ENCODE measurements at places on chromosomes 6 and 20.

DNA sequence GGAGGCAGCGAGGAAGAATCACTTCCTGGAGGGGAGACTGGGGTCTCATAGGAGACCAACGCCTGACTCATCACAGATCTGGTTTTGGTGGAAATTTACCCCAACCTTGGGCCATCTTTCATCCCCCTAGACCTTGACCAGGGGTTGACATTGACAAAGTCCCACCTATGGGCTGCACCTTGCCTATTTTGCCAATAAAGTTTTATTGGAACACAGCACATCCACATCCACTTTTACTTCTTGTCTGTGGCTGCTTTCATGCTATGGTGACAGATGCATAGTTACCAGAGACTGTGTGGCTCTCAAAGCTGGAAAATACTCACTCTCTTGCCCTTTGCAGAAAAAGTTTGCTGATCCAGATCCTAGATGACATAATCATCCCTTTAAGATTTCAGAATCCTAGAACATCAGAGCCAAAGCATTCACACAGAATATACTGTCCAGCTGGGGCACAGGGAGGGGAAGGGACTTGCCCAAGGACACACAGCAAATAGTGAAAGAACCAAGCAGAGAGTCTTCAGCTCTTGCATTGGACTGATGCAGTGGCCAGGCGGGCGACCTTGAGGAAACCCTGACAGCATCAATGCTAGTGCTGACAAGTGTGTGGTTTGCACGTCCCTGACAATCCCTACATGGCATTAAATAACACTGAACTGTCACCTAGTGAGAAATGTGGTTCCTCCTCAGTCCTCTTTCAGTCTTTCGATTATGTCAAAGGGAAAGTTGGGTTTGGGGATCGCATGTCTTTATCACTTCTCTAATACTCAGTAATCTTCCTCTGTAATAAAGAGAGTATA is 41.2 kb downstream of the CD40 start:
- no peak for DNase-seq

GRCh38 chr6:126048635-126049034 is 62.3 kb downstream of the TRMT11 start:
- no peak for DNase-seq

GRCh38 chr6:108850669-108851465 is 2.6 kb downstream of the ARMC2 start:
- no peak for DNase-seq

DNA sequence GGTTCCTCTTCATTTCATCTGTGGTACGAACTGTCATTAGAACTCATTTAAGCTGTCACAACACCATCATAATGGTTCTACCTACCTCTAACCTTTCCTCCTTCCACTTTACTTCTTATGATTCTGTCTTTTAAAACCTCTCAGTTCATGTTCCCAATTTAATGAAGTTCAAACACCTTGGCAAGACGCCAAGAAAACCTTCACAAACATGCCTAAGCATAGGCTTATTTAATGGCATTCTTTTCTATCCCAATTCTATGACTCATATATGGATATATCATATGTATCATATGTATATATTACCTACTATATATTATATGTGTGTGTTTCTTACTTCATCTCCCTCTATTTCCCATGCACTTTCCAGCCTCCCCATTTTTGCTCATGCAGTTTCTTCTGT is 283.4 kb upstream of the TBX18 start:
- peak; percentile 8 for DNase-seq

- peak; percentile 88 for DNase-seq
Observed at GRCh38 chr6:119484598-119484997, 135.0 kb upstream of the MAN1A1 start.

DNA sequence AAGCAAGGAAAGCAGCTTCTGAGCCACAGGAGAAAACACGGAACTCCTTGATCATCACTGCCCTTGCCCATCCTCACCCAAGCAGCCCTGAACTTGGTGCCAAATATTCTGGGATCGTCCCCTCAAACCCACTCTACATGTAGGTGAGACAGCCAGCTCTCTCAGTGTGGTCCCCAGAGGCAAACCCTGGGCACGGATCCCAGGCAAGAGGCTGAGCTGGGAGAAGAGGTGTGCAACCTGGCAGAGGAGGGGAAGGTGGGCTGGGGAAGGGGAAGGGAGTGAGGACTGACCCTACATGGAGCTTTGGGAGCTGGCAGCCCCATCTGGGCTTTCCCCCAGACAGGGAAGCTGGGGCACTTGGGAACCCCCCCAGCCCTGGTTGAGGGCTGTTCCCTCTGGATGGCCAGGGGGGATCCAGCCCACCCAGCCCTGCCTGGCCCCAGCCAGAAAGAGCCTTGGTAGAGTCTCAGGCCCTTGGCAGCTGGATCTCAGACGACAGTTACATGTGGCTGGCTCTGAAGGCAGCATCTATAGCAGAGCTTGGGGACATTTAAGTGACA is 186.2 kb upstream of the CST7 start:
- no peak for DNase-seq

DNA sequence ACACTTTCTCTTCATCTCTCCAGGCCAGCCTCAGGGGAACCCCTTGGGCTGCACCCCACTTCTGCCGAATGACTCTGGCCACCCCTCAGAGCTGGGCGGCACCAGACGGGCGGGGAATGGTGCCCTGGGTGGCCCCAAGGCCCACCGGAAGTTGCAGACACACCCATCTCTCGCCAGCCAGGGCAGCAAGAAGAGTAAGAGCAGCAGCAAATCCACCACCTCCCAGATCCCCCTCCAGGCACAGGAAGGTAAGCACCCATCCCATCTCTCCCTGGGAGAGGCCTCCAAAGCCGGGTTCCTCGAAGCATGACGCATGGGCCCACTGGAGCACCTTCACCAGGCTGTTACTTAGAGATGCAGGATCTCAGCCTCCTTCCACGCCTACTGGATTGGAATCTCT is 11.3 kb downstream of the MDFI start:
- DNase-seq: no peak

- no peak for DNase-seq
Observed at GRCh38 chr6:47206626-47207025, 103.1 kb downstream of the TNFRSF21 start.

DNA sequence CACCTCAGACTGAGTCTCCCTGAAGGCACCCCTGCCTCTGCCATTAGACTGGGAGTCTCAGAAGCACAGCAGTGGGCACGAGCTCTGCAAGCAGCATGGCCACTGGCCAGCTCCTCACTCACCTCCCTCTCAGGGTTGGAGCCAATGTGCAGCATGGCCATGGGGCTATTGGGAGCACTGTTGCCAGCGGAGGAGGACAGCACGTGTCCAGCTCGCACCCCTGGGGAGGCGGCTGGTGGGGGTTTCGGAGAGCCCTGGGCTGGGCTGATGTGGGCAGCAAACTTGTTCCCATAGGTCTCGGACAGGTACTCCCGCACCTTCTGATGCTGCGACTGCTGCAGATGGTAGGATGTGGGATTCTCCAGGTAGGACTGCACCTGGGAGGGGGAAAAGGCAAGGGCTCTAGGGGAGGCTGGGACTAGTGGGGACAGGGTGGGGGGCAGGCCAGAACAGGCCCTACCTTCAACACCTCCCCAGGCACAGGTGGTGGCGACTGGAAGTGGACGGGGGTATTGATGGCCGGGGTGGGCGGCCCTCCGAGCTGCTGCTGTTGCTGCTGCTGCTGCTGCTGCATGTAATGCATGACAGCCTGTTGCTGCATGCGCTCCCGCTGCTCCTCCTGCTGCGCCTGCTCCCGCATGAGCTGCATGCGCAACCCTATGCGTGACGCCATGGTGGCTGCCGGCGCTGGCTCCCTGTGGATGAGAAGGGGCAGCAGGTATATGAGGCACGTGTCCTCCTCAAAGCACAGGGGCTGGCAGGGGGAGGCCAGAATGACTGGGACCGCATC is 44.7 kb downstream of the TFEB start:
- no peak for DNase-seq

DNA sequence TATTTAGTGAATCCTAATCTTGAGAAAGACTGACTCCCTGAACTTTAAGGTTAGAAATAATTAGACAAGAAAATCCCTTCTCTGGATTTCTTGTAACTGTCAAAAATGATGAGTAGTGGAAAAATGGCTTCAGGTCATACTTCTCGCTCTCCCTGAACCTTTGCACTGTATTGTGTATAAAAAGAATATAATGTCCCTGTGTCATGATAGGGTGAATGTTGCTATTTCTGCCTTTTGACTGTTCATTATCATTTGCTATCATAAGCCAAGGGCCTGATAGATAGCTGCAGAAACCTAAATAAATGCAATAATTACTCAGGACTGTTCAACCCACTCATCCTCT is 39.3 kb downstream of the ALDH8A1 start:
- DNase-seq: no peak

DNA sequence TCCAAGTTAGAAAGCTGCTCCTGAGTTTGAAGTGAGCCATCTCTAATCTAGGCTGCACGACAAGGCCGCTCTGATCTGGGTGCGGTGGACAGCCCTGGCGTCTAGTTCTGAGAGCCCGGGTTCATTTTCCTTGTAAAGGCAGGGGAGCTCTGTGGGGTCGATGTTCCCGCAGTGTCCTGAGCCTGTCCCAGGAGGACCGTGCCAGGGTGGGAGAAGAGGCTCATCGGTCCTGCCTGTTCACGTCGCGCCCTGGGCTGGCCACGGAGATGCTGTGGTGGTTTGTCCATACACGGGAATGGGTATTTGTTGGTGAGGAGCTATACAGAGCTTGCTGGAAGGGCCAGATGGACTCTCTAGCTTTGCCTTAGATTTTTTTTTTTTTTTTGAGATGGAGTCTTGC is 27.0 kb downstream of the PSMG4 start:
- DNase-seq: no peak

GRCh38 chr6:22828179-22829062 is 259.1 kb downstream of the HDGFL1 start:
- DNase-seq: peak; percentile 88

Data from RWPE1 (cell line).